HuH-7 (cell line): ENCODE measurements at places on chromosomes 1 and 21.

DNA sequence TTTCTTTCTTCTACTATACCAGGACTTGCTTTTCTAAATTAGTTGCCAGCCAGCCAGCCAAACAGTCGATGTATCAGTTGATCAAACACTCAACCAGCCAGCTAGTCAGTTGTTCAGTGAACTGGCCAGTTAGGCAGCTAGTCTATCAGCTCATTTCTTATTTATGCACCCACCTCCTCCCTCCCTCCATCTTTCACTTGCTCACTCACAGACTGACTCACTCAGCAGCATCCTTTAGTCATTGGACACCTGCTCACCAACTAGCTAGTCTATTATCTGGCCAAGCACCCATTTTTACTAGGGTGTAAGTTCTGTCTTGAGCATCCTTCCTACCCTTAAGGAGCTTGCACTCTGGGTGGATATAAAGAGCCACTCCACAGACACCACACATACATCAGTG, 5.9 kb upstream of the SPRR4 start:
- DNase-seq = no peak

DNA sequence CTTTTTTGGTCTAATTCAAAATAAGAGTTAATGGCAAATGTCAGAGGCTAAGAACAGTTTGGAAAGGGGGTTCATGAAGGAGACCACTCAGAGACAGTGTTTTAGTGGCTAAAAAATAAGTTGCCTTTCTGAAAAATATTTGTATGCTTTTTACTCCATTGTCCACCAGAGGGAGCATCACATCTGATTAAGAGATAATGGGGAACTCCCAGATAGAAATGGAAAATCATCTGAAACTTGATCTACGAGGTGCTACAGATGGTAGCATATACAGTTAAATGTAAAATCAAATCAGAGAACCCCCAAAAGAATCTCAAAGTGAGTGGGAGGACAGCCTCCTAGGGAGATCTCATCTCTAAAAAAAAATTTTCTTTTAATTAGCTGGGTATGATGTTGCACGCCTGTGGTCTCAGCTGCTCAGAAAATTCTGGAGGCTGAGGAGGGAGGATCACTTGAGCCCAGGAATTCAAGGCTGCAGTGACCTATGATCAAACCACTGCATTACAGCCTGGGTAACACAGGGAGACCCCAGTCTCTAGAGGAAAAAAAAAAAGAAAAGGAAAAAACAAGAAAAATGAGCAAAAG, 9.7 kb downstream of the SMYD3 start:
- DNase-seq = peak; percentile 39

DNA sequence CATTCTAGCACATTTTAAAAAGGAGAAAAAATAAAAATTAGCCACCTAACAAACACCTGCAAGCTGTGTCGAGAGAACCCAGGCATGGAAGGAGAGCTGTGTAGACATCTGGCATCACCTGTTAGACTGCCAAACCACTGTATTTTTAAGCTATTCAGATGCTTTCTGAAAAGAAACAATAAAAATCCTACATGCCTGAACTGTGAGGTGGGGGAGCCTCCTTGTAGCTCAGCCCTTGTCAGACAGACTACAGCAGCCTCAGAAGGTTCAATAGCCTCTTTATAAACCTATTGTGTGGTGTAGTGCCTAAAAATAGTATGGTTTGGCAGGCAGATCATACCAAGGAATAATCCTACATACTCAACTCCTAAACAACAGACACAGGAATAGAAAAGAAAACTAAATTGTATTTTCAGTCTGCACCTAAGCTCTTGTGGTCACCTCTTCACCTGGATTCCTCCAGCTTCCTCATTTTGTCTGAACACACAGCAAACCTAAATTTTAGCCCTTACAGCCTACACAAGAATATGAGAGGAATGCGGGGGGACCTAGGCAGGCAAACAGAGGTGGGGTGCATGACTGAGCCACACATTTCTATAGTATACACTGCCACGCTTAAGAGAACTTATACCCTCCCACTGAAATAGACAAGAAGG, 67.0 kb downstream of the SIPA1L2 start:
- DNase-seq = no peak

- no peak for DNase-seq
These were observed 87.7 kb downstream of the TGFBR3 start for GRCh38 chr1:91798241-91798648.

- no peak for DNase-seq
These were observed 32.4 kb downstream of the AHDC1 start for GRCh38 chr1:27571439-27572018.

GRCh38 chr1:43841321-43842174, 92.1 kb upstream of the ARTN start:
- no peak for DNase-seq

- DNase-seq = peak; percentile 10
These were observed 77.0 kb downstream of the FAM78B start for GRCh38 chr1:166089804-166090203.
